ENCODE measurements at places on chromosomes 5 and 9.

DNA sequence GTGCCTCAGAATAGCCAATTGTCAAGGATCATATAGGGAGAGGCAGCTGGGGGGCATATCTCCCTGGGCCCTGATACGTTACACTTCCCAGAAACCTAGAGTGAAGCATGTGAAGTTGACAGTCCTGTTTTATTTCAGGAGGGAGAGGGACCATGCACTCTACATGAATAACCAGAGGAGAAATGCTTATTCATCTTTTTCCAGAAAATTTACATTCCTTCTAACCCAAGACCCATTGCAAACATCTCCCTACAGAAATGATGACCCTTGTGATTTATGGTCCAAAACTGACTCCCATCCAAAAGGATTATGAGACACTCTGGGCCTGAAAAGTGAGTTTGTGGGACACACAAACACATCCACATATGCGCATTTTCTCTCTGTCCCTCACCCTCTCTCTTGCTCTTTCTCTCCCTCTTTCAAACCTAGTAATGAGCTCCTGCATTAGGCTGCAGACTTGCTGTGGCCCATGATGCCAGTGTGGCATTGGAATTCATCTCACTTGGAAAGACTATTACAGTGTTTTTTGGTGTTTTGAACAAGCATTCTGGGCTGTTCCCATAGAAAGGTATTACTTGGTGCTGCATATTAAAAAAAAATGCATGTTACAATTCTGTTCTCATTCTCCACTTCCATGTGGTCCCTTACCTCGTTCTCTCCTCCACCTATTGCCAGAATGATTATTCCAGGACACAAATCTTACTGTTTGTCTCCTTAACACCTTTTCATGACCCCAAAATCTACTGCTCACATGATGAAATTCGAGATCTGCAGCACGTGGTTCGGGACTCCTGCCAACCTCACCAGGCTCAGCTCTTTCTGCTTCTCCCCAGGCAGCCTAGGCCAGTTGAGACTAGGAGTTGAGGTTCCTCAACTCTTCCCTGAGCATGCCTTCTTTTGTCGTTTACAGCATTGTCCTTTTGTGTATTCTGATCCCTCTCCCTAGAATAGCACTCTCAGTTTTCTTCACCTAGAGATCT, 451.3 kb upstream of the KLF4 start:
- no peak for DNase-seq

DNA sequence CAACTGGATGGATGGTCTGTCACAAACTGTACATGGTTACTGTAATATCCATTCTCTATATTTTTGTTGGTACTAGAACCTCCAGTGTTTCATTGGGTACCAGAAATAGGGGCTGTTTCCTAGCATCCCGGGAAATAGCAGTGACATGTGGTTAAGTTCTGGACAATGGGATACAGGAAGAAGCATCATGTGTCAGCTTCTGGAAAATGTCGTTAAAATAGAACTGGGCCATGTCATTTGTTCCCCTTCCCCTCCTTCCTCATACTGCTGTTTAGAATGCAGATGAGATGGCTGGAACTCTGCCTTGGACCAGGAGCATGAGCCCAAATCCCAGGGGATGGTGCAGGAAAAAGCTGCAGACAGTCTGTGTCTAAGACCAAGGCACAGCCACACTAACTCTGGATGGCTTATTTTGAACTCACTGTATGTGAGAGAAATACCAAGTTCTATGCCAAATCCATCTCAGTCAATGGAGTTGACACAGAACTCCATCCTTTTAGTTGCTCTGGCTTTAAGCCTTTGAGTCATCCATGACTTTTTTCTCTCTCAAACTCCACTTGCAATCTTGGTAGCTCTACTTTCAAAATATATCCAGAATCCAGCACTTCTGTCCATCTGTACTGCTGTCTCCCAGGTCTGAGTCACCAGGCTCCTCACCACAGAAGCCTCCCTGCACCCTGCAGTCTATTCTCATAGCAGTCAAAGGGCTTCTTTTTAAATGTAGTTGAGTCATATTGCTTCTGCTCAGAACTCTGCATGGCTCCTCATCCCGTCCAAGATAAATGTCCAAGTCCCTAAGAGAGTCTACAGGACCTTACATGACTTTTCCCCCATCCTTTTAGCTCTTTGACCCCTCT, 184.2 kb downstream of the NSG2 start:
- no peak for DNase-seq

DNA sequence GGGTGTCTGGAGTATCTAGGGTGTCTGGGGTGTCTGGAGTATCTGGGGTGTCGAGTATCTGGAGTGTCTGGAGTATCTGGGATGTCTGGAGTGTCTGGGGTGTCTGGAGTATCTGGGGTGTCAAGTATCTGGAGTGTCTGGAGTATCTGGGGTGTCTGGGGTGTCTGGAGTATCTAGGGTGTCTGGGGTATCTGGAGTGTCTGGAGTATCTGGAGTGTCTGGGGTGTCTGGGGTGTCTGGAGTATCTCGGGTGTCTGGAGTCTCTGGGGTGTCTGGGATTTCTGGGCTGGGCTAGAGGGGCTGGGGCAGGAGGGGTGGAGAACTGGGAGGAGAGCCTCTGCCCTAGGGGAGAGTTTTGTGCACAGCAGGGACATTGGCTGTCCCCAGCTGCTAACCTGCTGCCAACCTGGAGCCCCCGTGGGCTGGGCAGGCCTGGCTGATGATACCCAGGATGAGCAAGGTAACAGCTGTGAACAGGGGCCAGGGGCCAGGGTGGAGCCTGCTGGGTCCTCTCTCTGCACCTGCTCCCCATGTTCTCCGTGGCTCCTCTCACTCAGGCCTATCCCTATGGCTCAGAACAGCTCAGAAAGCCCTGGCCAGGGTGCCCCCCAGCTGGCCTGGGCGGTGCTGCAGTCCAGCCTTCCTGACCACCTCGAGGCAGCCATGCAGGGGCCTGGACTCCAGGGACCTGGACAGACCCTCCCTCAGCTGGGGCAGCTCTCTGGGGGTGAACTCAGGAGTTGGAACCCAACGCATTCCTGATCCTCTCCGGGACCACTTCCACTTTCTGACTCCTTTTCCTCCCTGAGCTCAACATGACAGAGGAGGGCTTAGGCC, 29.9 kb downstream of the LHX3 start:
- no peak for DNase-seq

- DNase-seq: no peak
Observed at GRCh38 chr9:76231001-76231400, 163.2 kb downstream of the RFK start.

GRCh38 chr5:180160789-180161188, 48.2 kb downstream of the RASGEF1C start:
- DNase-seq: no peak

- no peak for DNase-seq
Observed at GRCh38 chr5:116583085-116583861, 8.7 kb upstream of the SEMA6A start.

- DNase-seq: no peak
Observed at GRCh38 chr5:94433397-94434163, 184.8 kb downstream of the KIAA0825 start.

DNA sequence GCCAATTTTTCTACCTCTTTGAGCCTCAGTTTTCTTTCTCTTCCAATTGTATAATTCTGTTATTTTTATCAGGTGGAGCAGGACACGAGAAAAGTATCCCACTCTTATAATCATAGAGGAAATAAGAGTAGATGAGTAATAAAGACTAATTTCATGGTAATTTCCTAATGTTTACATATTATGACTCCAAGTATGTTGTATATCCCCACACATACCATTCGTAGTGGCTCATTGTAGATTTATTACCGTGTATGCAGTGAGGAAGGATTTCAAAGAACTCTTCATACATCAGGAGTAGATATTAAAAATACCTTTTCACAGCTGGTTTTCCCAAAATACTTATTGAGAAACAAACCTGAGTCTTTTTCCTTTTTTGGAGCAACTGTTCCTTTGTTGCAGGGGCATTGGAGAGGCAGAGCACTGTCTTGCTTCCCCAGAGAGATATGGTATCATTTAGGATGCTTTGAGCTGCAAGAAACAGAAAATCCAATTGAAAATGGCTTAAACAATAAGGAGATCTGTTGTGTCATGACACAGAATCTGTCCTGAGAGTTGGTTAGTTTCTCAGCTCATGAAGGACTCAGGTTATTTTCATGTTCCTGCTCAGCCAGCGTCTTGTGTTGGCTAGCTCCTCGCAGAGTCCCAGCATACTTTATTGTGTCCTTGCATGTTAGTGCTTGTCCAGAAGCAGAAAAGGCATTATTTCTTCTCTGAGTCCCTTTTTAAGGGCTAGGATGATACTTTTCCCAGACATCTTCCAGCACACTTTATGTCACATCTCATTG, 291.2 kb downstream of the ARHGAP26 start:
- DNase-seq: no peak
